T-cell (primary cell): ENCODE measurements at places on chromosomes 11 and 22. TPM values are rescaled to one million over a fixed set of nuclear protein-coding genes. Genes with fewer than 3 reads are reported as not detected.

DNA sequence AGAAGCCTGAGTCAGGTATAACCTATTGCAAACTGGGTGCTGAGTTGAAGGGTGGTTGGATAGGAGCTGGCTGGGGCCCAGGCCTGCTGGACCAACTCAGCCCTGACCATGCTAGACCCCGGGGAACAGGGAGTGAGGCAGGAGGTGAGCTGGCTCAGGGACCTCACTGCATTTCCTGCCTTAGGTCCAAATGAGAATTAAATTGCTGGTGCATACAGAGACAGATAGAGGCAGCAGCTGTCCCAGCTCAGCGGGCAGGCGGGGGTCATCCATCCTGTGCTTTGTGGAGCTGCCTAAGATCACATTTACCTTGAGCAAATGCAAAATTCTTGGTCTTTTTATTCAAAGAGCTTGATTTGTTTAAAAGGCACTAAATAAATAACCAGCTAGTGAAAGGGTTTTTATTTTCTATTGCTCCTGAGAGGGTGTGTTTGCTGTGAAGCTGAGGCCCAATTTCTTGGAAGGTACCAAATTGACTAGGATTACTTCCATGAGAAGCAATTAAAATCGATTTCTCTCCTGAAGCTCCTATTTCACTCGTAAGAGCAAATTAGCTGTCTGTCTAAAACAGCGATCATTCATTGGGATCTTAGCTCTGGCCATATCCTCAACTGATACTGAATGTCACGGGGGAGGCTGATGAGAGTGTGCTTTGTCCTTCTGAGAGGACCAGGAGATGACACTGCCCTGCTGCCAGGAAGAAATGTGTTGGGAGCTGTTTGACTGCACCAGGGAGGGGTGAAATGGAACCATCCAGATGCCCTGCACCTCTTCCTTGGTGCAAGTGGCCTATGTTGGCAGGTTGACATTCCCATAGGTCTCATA, 24.9 kb downstream of the USH1C start:
- H3K36me3 ChIP-seq: no peaks in the 10 kb centered on the region
- no peak overlapping the region for H3K4me3 ChIP-seq
- no peak for DNase-seq
- H3K4me1 ChIP-seq: no peaks in the 10 kb centered on the region
- no peaks in the 10 kb centered on the region for H3K27me3 ChIP-seq

DNA sequence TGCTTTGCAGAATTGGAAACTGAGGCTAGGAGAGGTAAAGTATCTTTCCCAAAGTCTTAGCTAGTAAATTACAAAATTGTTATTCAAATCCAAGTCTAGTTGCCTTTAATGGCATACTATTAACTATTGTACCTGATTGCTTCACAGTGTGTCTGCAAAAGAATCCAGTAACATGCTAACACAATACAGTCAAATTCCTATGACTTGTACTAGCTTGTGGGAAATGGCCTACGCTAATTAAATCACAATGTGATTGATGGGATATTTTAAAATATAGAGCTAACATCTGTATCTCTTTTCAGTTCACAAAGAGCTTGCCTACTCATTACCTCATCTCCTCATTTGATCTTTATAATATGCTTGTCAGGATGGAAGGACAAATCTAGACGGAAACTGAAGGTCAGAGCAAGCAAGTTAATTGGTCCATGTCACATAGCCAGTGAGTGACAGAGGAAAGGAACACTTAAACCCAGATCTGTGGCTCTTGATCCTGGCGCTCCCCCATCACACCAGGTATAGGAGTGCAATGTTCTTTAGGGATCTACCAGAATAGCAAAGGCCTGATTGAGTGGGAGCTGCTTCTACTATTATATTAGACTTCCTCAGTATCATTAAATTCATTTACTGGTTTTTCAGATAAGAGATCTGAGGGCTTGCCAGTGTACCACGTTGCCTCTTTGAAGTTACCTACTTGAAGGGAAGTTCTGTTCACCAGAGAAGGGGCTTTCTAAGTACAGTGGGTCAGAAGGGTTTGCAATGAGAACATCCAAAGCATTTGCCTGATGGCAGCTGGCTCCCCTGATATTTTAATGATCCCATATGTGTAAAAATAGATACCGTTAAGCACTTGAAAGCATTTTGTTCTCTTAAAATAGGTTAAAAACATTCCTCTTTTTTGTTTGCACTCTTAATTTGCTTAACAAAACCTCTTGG, 213.6 kb upstream of the SESN3 start:
- no peak overlapping the region for H3K4me3 ChIP-seq
- no peaks in the 10 kb centered on the region for H3K36me3 ChIP-seq
- DNase-seq: no peak

The OR6A2 gene
- not detected for total RNA-seq

The TRABD gene
- 197 TPM for total RNA-seq

GRCh38 chr11:79342686-79343085, 98.1 kb downstream of the TENM4 start:
- no peak overlapping the region for H3K4me3 ChIP-seq
- no peaks in the 10 kb centered on the region for H3K36me3 ChIP-seq
- H3K27ac ChIP-seq: no peak overlapping the region
- no peaks in the 10 kb centered on the region for H3K4me1 ChIP-seq
- DNase-seq: no peak
- H3K27me3 ChIP-seq: peaks cover 5% of the 10 kb centered on the region

DNA sequence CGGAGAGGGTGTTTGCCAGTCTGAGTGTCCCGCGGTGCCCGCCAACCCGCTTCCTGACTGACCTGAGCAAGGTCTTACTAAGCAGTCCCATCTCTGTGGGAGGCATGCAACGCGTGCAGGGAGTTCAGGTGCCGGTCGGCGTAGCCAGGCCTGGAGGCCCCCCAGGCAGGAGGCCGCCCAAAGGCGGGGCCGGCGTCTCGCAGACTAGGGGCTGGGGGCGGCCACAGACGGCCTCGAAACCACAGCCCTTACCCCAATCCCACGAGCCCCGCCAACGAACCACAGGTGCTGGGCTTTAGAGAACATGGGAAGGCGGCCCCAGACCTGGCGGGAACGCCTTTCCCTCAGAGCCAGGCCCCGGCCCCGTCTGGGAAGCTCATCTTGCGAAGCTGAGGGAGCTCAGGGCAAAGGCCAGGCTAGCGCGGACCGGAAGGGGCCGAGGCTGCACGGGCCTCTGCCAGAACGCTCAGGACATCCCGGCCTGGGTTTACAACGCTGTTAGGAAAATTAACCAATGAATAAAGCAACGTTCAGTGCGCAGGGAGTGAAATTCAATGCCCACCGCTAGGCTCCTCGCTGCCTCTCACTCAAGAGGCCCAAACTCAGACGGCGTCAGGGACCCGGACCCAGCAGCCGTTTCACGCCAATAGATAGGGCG, 2.1 kb upstream of the MTFP1 start:
- DNase-seq: no peak
- no peaks in the 10 kb centered on the region for H3K27me3 ChIP-seq
- peaks cover 16% of the 10 kb centered on the region for H3K4me1 ChIP-seq
- H3K27ac ChIP-seq: peak overlapping the region; percentile 86
- H3K4me3 ChIP-seq: peak overlapping the region; percentile 65
- H3K36me3 ChIP-seq: peaks cover 18% of the 10 kb centered on the region

DNA sequence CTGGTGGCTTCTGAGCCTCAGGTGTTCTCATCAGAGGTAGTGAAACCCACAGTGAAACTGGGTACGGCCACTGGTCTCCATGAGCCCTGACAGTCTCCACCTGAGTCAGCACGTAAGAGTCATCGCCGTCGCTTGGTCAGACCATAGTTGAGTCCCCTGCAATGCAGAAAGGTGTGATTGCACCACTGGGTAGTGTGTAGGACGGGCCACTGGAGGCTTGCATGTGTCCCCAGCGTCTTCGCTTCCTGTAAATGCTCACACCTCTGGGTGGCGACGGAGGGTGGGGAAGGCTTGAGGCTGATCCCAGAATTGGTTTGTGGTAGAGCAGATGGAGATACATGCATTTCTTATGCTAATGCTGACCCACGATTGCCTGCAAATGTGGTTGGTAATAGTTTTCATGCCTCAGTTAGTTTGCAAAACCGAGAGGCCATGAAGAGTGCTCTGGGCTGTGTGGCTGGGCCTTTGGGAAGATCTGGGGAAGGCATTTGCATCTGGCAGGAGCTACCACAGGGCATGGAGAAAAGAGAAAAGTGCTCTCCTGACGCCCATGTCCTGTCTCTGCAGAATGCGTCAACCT, 26.5 kb downstream of the CTTN start:
- DNase-seq: no peak
- no peak overlapping the region for H3K27ac ChIP-seq
- H3K27me3 ChIP-seq: no peaks in the 10 kb centered on the region
- H3K4me3 ChIP-seq: no peak overlapping the region

The UBQLNL gene
- 1.0 TPM for total RNA-seq

DNA sequence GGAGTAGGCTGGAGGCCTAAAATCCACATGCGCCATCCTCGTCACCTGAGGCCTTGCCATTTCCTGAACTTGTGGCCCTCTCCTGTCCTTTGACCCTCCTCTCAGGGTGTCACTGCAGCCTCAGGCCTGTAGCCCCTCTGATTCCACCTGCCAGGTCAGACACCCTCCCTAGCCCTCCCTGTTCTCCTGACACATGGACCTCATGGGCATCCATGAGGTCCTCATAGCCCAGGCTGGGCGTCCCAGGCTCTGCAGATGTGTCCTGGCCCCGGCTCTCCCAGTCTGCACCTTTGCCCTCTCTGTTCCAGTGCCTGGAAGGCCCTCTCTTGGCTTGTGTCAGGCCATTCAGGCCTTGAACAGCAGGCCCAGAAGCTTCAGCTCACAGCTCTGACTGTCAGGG, 15.8 kb downstream of the RAB36 start:
- H3K4me1 ChIP-seq: no peaks in the 10 kb centered on the region
- no peak overlapping the region for H3K27ac ChIP-seq
- DNase-seq: no peak

The IL17REL gene
- not detected for total RNA-seq

The SOX10 gene
- not detected for total RNA-seq

DNA sequence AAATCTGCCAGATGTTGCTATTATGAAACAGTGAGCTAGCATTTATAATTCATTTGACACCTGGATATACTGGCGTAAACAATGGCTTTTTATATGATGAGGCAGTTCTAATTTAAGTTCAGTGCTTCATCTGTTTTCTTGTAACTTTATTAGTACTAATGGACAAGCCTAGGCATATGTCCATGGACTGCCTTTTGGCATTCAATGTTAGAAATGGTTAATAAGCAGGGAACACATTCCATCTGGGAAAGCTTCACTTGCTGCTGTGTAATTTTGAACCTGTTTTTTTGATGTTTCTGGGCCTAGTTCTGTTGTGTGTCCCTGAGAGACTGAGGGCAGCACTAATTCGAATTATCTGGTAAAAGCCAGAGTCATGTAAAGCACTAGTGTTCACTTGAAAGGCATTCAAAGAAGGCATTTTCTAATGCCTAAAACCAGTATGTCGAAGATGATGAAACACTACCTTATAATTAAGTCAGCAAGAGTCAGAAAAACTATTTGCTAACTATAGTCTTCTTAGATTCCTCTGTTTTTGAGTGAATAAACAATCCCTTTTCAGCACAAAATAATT, 138.5 kb downstream of the SWAP70 start:
- H3K36me3 ChIP-seq: no peaks in the 10 kb centered on the region
- no peak overlapping the region for H3K27ac ChIP-seq
- no peaks in the 10 kb centered on the region for H3K27me3 ChIP-seq
- DNase-seq: no peak

- H3K4me1 ChIP-seq: peaks cover 51% of the 10 kb centered on the region
- peak overlapping the region; percentile 93 for H3K27ac ChIP-seq
- H3K4me3 ChIP-seq: no peak overlapping the region
Measured at GRCh38 chr11:128527046-128527445, 60.3 kb downstream of the ETS1 start.

The ALDH3B2 gene
- total RNA-seq: not detected

DNA sequence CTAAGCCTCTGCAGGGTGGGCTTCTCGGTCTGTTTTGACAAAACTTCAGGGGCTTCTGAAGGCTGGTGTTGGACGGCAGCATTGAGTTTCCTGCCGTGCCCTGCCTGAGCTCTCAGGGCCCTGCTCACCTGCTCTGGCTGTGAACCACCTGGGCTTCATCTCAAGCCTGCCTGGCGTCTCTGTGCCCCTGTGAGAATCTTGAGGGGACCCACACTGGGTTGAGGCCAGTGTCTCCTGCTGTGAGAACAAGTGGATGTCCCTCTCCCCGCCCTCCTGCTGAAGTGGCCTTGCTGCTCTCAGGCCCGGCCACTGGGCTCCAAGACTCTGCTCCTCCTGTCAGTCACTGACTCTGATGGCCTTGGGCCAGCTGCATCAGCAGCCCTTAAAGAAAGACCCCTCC, 30.3 kb downstream of the PPIL2 start:
- no peak for DNase-seq
- H3K27me3 ChIP-seq: no peaks in the 10 kb centered on the region
- H3K36me3 ChIP-seq: peaks cover 31% of the 10 kb centered on the region
- no peaks in the 10 kb centered on the region for H3K4me1 ChIP-seq

DNA sequence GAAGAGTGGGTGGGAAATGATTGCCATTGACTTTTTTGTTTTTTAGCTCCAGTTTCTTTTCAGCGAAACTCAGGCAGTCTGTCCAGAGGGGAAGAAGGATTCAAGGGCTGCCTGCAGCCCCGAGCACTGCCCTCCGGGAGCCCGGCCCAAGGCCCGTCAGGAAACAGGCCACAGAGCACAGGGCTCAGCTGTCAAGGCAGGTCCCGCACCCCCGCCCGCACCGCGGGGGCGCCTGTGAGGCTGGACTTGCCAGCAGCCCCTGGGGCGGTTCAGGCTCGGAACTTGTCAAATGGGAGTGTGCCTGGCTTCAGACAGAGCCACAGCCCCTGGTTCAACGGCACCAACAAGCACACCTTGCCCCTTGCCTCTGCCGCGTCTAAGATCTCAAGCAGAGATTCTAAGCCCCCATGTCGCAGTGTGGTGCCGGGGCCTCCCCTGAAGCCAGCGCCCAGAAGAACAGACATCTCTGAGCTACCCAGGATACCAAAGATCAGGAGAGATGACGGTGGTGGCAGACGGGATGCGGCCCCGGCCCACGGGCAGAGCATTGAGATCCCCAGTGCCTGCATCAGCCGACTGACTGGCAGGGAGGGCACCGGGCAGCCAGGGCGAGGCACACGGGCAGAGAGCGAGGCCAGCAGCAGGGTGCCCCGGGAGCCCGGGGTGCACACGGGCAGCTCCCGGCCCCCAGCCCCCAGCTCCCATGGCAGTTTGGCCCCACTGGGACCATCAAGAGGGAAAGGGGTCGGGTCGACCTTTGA, 8.6 kb downstream of the IRF7 start:
- peaks cover 36% of the 10 kb centered on the region for H3K36me3 ChIP-seq
- no peak overlapping the region for H3K27ac ChIP-seq
- no peak for DNase-seq
- peaks cover under 1% of the 10 kb centered on the region for H3K4me1 ChIP-seq
- no peaks in the 10 kb centered on the region for H3K27me3 ChIP-seq

DNA sequence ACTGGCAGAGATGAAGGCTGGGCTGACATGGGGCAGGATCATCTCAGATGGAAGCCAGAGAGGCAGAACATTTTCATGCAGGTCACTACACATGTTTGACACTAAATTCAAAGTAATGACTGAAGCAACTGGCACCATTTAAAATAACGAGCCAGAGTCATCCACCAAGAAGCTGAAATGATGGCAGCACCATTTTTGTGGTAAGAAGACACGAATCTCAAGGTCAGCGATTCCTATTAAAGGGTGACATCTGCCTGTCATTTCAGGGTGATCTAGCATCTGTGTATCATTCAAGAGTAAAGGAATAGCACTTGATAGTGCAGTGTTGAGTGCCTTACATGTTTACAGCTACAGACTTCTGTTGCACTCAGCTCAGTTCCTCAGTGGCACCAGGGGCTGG, 113.4 kb upstream of the C11orf87 start:
- H3K4me3 ChIP-seq: no peak overlapping the region
- no peak for DNase-seq
- H3K27ac ChIP-seq: no peak overlapping the region
- no peaks in the 10 kb centered on the region for H3K36me3 ChIP-seq
- no peaks in the 10 kb centered on the region for H3K4me1 ChIP-seq
